ENCODE measurements at places on chromosomes 4 and X. TPM values are rescaled to one million over a fixed set of nuclear protein-coding genes. Genes with fewer than 3 reads are reported as not detected.

DNA sequence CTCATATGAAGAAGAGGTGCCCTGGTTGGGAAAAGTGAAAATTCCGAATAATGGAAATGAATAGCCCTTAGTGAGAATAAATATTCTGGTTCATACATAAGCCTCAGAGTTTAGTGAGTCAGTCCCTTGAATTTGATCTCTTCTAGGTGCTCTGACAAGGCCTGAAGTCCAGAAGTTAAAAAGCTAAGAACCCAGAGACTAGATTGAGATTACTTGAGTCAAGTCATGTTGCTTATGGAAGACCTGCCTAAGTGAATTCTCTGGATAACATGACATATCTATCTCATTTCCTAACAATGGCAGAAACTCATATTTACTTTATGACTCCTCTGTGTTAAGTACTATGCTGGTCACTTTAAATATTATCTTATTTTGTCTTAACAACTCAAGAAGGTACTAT lies 10.5 kb upstream of the PRSS48 start:
- H3K27ac ChIP-seq, result no peak overlapping the region
- no peak overlapping the region for H3K4me3 ChIP-seq
- no peaks in the 10 kb centered on the region for H3K4me1 ChIP-seq
- no peaks in the 10 kb centered on the region for H3K27me3 ChIP-seq
- DNase-seq, result no peak

- no peaks in the 10 kb centered on the region for H3K4me1 ChIP-seq
- no peak overlapping the region for H3K27ac ChIP-seq
- no peaks in the 10 kb centered on the region for H3K36me3 ChIP-seq
- peaks cover 5% of the 10 kb centered on the region for H3K27me3 ChIP-seq
- DNase-seq, result no peak
Measured at GRCh38 chr4:165844161-165844560, 28.9 kb upstream of the TLL1 start.

DNA sequence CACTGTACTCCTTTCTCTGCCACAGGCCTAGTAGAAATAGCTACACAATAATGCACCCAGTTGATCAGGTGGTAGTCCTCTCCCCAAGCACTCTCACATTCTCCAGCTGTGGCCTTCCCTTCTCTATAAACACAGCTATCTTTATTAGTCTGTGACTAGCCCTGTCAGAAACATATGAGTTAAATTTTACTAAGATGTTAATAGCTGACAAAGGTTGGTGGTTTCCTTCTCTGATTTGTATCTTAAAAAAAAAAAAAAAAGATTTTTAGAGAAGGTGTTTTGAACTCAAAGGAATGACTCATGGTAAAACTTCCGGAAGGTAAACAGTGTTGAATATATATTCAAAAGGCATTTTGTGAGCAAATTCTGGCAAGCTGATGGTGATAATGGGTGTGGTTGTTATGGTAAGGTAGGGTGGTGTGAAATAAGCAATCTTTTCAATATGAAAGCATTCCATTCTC lies 327.4 kb downstream of the PPP3CA start:
- H3K4me1 ChIP-seq, result no peaks in the 10 kb centered on the region
- H3K4me3 ChIP-seq, result no peak overlapping the region
- no peaks in the 10 kb centered on the region for H3K27me3 ChIP-seq
- H3K27ac ChIP-seq, result no peak overlapping the region
- H3K36me3 ChIP-seq, result no peaks in the 10 kb centered on the region

DNA sequence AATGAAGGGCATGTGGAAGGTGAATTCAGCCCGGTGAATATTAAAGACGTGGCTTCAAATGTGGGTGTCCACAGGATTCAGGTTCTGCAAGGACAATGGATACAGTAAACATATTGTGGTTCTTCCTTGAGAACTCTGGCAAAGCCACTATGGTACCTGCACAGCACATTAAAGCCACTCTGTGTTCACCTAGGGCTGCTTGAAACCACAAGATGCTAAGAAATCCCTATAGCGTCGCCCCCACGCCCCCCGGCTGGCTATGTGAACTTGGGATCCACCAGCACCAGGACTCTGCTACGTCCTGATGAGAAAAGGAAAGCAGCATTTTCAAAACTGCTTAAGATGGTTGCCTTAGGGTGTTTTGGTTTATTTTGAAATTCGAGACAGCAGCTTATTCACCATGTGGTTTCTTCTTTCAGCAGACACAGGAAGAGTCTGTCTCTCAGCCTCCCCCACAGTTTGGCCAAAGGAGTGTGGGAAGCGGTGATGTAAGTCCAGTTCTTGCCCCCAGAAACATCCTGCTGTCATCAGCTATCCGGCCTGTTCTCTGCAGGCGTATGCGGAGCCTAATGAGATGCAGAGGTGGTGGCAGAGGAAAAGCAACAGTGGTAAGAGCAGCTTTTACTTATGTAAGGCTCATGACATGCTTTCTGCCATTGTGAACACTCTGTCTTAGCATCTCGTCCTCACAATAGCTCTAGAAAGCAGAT lies 111.5 kb downstream of the AFAP1 start:
- H3K36me3 ChIP-seq, result peaks cover 5% of the 10 kb centered on the region
- no peak overlapping the region for H3K4me3 ChIP-seq
- DNase-seq, result no peak
- no peaks in the 10 kb centered on the region for H3K27me3 ChIP-seq
- peaks cover 15% of the 10 kb centered on the region for H3K4me1 ChIP-seq

DNA sequence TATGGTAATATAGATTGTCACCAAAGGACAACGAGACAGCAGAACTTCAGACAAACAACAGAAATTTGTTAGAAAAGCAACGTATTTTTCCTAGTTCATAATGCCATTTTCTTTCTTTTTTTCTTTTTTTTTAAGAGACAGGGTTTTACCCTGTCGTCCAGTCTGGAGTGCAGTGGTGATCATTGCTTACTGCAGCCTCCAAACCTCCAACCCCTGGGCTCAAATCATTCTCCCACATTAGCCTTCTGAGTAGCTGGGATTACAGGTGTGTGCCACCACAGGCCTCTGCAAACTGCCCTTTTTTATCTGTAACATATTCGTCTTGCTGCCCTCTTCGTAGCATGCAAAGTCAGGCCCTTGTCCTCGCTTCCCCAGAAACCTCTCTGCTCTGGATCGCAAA lies 116.5 kb upstream of the PDLIM3 start:
- no peak overlapping the region for H3K4me3 ChIP-seq
- H3K27me3 ChIP-seq, result no peaks in the 10 kb centered on the region
- no peak overlapping the region for H3K27ac ChIP-seq
- peaks cover 35% of the 10 kb centered on the region for H3K36me3 ChIP-seq
- peaks cover 25% of the 10 kb centered on the region for H3K4me1 ChIP-seq
- no peak for DNase-seq

DNA sequence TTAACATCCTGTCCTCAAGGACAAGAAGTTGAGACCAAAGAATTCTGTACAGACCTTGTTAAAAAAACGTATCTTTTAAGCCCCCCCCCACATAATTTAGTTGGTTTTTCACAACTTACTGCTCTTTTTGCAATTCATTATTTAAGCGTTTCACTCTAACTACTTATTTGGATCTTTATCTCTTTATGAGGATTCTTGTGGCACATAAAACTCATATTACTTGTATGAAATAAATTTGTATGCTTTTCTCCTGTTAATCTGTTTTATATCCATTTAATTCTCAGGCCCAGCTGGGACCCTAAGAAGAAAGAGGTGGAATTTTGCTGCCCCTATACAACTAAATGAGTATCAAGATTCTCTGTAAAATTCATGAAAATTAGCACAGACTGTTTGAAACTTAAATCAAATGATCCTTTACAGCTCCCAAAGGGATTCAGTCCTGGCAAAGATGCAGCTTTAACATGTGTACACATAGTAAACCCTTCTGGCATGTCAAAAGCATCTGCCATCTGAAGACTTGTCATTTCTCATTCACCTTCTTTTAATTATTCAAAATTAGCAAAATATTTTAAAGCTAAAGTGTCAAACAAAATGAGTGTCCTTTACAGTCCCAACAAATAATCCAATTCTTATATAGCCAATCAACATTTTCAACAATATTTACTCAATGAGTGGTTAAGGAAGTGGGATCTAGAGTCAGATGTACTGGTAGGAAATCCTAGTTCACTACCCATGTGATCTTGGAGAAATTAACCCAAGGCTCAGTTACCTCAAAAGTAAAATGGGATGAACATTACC lies 17.7 kb downstream of the ARAP2 start:
- no peaks in the 10 kb centered on the region for H3K36me3 ChIP-seq
- peaks cover 39% of the 10 kb centered on the region for H3K4me1 ChIP-seq
- H3K4me3 ChIP-seq, result no peak overlapping the region

- no peaks in the 10 kb centered on the region for H3K27me3 ChIP-seq
- no peaks in the 10 kb centered on the region for H3K4me1 ChIP-seq
- H3K4me3 ChIP-seq, result no peak overlapping the region
- H3K27ac ChIP-seq, result no peak overlapping the region
- no peaks in the 10 kb centered on the region for H3K36me3 ChIP-seq
Measured at GRCh38 chr4:42904986-42905385, 12.5 kb downstream of the GRXCR1 start.

DNA sequence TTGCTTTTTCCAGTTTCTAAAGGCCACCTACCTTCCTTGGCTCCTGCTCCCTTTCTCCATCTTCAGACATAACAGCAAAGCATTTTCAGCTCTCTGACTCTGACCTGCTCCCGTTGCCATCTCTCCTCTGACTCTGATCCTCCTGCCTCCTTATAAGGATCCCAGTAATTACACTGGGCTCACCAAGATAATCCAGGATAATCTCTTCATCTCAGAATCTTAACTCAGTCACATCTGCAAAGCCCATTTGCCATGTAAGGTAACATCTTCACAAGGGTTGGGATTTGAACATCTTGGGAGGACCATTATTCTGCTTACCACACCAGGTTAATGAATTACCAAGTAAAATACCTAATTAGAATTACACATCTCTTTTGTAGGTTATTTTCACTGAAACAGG lies 41.3 kb upstream of the MAGED1 start:
- H3K27me3 ChIP-seq, result no peaks in the 10 kb centered on the region
- H3K27ac ChIP-seq, result no peak overlapping the region
- no peak overlapping the region for H3K4me3 ChIP-seq
- H3K4me1 ChIP-seq, result no peaks in the 10 kb centered on the region
- no peaks in the 10 kb centered on the region for H3K36me3 ChIP-seq
- DNase-seq, result no peak

GRCh38 chr4:142607976-142608375 lies 238.1 kb downstream of the INPP4B start:
- no peaks in the 10 kb centered on the region for H3K36me3 ChIP-seq
- H3K4me3 ChIP-seq, result no peak overlapping the region
- no peaks in the 10 kb centered on the region for H3K27me3 ChIP-seq
- no peaks in the 10 kb centered on the region for H3K4me1 ChIP-seq

DNA sequence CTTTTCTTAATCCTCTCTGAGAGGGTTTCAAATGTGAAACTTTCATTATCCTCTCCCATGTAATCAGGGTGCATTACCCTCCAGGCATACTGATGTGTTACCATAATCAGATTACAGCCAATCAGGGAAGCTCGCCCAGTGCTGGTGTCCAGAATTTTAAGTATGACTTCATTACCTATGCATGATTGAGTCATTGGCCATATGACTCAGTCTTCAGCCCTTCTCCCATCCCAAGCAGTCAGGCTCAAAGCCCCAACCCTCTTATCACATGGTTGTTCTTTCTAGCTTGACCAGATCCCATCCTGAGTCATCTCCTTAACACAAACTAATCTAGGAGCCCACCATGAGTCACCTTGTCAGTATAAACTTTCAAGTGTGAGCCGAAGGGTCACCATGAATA lies 1668.1 kb upstream of the AGA start:
- no peak overlapping the region for H3K27ac ChIP-seq
- H3K36me3 ChIP-seq, result no peaks in the 10 kb centered on the region
- no peaks in the 10 kb centered on the region for H3K4me1 ChIP-seq
- no peaks in the 10 kb centered on the region for H3K27me3 ChIP-seq

DNA sequence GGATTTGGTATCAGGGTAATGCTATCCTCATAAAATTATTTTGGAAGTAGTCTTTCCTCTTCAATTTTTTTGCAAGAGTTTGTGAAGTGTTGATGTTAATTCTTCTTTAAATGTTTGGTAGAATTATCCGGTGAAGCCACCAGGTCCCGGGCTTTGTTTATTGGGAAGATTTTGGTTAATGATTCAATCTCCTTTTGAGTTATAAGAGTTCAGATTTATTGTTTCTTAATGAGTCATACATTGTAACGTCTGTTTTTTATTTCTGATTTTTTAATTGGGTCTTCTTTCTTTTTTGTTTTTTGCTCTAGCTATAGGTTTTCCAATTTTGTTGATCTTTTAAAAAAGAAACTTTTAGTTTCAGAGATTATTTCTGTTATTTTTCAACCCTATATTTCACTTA lies 412.3 kb downstream of the PDGFC start:
- no peaks in the 10 kb centered on the region for H3K36me3 ChIP-seq
- no peaks in the 10 kb centered on the region for H3K27me3 ChIP-seq
- no peak overlapping the region for H3K27ac ChIP-seq
- DNase-seq, result no peak
- no peaks in the 10 kb centered on the region for H3K4me1 ChIP-seq

DNA sequence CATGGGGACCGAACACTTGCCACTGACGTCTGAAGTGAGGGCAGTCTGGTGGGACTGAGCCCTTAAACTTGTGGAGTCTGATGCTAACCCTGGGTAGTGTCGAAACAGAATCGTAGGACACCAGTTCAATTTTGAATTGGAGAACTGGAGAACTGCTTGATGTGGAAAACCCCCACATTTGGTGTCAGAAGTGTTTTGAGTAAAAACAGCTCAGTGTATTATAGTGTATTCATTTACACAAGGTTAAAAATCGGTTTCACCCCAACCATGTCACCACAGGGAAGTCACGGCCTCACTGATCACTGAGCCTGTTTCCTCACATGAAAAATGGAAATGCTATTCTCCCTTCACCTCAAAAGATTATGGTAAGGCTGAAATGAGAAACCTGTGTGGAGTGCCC lies 21.9 kb downstream of the PIN4 start:
- H3K4me1 ChIP-seq, result no peaks in the 10 kb centered on the region
- DNase-seq, result no peak
- H3K4me3 ChIP-seq, result no peak overlapping the region
- no peaks in the 10 kb centered on the region for H3K27me3 ChIP-seq

GRCh38 chr4:44662623-44663005 lies 11.2 kb upstream of the YIPF7 start:
- H3K27ac ChIP-seq, result no peak overlapping the region
- H3K4me1 ChIP-seq, result no peaks in the 10 kb centered on the region
- no peaks in the 10 kb centered on the region for H3K36me3 ChIP-seq
- no peaks in the 10 kb centered on the region for H3K27me3 ChIP-seq

DNA sequence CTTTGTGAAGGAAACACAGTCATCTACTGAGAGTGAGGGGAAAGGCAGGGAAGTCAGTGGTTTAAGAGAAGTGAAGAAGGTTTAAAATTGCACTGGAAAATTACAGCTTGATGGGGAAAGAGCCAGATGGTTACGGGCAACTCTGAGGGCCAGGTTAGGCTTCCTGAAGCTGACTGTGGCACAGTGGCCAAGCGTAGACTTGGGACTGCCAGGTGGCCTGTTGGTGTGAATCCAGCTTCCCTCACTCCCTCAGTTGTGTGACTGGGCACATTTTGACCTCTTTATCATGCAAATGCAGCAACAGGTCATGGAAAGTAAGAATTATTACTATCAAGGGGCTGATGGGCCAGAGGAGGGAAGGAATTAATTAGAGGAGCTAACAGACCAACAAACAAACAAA lies 390.1 kb downstream of the UNC5C start:
- no peaks in the 10 kb centered on the region for H3K36me3 ChIP-seq
- H3K4me1 ChIP-seq, result no peaks in the 10 kb centered on the region
- H3K4me3 ChIP-seq, result no peak overlapping the region
- H3K27ac ChIP-seq, result no peak overlapping the region
- H3K27me3 ChIP-seq, result no peaks in the 10 kb centered on the region
- no peak for DNase-seq

- H3K4me3 ChIP-seq, result no peak overlapping the region
- no peak overlapping the region for H3K27ac ChIP-seq
- DNase-seq, result no peak
- H3K27me3 ChIP-seq, result no peaks in the 10 kb centered on the region
- no peaks in the 10 kb centered on the region for H3K4me1 ChIP-seq
- no peaks in the 10 kb centered on the region for H3K36me3 ChIP-seq
Measured at GRCh38 chrX:95505721-95506120, 1178.9 kb upstream of the DIAPH2 start.

Gene ADGRG2
- total RNA-seq, result 2.1 TPM

Gene SAGE1
- total RNA-seq, result not detected
